ENCODE measurements at places on chromosomes 7 and 10.

DNA sequence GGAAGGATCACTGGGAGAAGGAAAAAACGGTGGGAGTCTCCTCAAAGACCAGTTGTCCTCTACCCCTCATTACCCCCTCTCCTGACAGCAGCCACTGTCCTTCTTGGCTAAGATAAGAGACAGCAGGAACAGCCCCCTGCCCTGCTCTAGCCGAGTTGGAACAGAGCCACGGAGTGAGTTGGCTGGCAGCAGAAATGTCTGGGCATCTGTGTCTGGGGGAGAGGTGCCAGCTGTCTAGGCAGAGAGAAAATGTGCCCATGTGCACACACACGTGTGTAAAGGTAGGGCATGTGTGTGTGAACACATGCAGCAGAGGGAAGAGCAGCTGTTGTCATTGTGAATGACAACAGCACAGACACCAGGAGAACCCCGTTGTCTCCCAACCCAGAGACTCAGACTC, 9.4 kb upstream of the HILPDA start:
- no peak for DNase-seq

- DNase-seq: no peak
Observed at GRCh38 chr10:7181420-7181819, 229.4 kb downstream of the SFMBT2 start.

- no peak for DNase-seq
Observed at GRCh38 chr10:14645239-14645960, 129.3 kb downstream of the FAM107B start.

DNA sequence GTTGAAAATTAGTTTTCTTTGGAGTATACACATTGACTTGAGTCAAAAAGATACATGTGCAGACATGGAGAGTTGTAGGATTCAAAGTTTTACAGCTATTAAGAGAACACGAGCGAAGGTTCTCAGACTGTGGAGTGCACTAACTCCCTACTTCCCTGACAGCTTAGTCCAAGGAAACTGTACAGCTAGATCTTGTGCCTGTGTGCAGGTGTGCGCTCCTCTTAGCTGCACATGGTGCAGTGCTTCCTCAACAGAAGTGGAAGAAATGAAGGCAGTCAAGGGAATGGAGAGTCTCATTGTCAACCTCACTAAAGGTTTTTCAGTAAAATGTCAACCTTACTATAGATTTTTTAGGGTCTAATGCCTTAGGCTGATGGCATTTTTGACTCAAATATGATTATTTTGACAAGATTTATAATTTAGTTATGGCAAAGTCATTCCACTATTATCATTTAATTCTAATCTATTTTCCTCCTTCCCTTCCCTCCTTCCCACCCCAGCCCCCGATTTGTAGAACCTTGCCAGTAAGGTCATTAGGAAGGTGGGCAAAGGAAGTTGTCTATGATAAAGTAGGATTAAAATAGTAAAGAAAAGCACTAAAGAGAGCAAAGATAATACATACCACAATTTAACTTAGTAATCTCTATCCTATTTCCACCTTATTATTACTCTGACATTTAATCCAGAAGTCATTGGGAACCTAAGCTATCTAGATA, 13.6 kb downstream of the PDK4 start:
- no peak for DNase-seq

- DNase-seq: peak; percentile 50
Observed at GRCh38 chr10:74227697-74228424, 76.8 kb downstream of the ADK start.

GRCh38 chr10:17225808-17226207, 2.2 kb upstream of the VIM start:
- no peak for DNase-seq

- peak; percentile 94 for DNase-seq
Observed at GRCh38 chr10:77939561-77940001, 13.0 kb upstream of the DLG5 start.

DNA sequence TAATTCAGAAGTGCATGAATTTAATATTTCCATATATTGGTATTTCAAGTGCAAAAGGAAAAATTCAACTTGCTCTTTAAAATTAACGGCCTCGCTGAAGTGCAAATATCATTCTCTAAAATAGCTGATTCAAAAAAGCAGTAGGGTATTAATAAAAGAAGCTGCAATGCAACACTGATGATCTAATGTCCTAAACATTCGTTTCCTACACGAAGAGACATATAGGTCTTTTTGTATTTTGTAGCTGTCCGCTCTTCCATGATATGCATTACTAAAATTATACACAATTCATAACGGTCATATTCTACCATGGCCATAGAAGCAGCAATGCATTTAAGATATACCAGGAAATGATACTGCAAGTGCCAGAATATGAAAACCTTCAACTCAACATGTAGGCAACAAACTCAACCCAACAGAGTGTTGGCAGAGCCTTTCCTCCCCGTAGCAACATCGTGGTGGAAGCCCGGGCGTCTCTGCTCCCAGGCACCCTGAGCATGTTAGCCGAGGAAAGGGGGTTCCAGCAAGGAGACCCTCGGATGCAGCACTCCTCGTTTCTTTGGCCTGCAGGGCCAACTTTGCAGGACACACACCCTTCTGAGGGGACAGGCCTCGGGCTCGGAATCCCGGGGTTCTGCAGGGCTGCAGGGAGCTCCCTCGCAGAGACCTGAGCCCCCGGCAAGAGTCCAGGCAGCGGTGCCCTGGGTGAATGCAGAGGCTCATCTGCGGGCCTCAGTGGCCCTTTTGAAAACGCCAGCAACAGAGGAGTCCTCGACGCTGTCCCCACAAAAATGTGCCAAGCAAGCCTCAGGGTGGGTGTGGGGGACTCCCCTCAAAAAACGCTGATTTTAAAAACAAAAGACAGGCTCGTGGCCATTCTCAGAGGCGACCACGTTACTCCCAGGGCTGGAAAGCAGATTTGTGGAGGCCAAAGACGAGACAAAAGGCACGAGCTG, 1.6 kb downstream of the FAM171A1 start:
- peak; percentile 25 for DNase-seq

DNA sequence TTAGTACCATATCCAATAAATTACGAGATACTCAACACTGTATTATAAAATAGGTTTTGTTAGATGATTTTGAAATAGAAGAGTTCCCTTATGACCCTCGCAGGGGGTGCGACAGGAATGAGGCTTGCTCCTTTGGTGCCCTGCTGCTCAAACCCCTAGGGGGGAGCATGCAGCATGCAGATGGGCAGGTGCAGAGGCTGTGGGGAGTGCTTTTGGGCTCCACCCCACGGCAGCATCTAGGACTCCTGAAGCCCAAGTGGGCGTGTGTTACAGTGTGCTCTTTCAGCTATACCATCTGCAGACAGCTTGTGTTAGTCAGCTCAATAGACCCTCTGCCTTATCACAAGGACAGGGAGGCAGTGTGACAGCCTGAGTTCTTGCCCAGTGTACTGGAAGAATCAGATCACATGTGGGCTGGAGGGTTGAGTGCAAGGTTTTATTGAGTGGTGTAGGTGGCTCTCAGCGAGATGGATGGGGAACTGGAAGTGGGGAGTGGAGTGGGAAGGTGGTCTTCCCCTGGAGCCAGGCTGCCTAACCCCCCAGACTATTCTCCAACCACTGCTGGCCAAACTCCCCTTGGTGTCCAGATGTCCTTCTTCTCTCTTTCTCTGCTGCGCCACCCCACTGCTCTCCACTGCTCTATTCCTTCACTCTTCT, 3.1 kb upstream of the MRC1 start:
- no peak for DNase-seq

GRCh38 chr10:72392571-72392970, 37.9 kb upstream of the DNAJB12 start:
- no peak for DNase-seq

DNA sequence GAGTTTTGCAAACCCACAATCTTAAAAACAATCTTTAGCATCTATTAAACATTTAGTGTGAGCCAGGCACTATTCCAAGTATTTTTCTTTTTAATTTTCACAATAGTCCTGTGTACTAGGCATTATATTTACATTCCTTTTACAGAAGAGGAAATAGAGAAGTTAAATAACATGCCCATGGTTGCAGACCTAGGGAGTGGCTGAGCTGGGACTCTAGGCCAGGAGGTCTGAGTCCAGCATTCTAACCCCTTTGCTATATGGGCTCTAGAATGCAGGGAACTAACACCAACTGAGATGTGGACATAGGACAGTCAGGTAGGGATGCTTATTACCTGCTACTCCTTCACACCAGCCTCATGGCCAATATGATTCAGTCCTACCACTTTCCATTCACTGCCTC, 243.8 kb downstream of the XPNPEP1 start:
- DNase-seq: no peak

DNA sequence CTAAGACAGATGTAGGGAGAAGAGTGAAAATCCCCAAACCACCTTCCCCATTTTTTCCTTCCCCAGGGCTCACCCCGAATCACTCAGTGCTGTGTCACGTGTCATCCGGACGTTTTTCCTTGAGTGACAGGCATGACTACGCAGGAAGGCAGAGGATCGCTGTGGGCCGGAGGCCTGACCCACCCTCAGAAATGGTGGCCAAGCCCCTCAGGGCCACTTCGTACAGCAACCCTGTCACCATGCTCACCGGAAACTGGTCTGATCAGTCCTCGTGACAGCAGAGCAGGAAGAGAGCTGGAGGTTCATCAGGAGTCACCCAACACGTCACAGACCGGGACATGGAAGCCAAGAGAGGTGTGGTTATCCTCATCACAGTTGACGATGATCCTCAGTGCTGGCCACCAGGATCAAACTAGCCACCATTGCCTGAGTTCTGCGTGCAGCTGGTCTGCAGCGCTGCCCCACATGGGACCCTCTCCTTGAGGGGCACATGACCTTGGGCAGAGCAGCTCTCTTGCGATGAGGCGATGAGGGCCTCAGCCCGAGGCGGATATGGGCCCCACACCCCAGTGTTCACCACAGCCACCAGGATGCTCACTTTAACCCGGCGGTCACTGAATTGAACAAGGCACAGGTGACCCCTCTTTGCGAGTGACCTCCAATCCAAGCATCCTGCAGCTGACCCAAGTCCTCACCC, 99.3 kb upstream of the INSIG1 start:
- DNase-seq: no peak

- DNase-seq: no peak
Observed at GRCh38 chr7:155761162-155761561, 51.1 kb downstream of the SHH start.

GRCh38 chr7:127392182-127392565, 334 bp downstream of the ZNF800 start:
- DNase-seq: peak; percentile 35

DNA sequence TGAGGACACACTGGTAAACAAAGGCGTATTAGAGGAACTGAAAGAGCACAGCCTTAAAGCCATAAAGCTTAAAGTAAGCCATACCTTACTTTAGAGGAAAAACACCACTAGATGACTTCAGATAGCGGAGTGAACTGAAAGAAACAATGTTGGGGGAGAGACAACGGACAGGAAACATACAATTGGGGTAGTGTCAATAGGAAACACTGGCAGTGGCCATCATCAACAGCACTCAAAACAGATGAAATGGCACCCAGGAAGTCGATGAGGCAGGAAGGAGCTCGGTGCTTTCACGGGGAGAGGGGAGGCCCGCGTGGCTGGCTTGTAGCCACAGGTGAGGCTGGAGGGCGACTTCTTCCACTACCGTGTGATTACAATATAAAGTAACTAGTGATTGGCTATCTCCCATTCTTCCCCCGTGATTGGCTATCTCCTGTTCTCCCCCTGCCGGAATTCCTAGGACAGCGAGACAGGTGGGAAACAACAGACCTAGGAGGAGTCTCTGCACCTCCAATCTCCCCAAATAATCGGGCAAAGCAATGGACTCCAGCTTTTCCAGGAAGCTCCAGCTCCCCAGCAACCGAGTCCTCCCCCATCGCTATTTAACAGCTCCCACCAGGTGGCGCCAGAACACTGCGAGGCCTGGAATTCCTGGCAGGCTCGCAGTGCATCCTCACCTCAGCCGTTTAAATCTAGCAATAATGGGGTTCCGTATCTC, 2.4 kb upstream of the TAS2R38 start:
- peak; percentile 63 for DNase-seq
